Iris pigment epithelial cell (primary cell): ENCODE measurements at places on chromosomes 2 and 18.

GRCh38 chr2:209382775-209383174, 41.1 kb upstream of the MAP2 start:
- DNase-seq = no peak

GRCh38 chr2:199433204-199433832, 24.4 kb downstream of the SATB2 start:
- no peak for DNase-seq

DNA sequence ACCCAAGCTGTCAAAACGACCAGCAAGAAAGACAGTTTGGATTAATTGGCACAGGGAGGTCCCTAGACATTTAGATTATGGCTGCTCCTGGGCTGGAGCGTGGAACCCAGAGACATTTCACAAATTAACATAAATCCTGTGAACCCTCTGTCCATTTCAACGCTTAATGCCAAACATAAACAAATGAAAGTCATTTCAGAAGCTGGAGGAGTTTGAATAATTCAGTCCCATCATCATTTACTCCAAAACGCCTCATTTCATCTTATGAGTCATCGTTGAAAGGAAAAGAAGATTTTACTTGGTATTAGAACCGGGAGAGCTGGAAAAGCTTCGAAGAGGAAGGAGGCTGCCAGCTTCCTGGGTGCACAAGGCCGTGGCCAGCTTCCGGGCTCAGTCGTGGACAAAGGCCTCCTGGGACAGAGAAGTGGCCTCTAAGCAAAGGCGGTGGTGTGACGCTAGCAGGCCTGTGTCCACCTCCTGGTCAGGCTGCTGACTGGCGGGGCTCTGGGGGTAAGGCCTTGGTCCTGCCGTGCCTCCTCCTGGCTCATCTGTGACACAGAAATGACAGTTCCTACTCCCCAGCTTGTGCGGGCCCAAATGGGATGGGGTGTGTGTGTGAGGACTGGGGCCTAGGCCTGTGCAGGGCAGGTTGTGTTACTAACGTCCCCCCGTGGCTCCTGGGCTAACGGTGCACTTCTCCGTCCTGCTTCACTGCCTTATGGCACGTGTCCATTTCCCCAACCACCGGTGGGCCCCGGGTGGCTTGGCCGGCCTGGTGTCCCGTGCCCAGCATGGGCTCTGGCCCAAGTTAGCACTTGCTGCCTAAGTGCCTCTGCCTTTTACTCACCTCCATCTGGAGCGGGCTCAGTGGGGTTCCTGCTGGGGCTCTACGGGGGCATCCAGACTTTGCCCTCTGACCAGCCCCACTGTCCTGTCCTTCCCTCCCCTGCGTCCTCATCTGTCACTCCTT, 71.6 kb downstream of the RRM2 start:
- peak; percentile 38 for DNase-seq

- DNase-seq = no peak
Observed at GRCh38 chr2:215826376-215826775, 187.0 kb downstream of the MREG start.

- DNase-seq = peak; percentile 3
Observed at GRCh38 chr2:3960106-3960505, 256.7 kb downstream of the DCDC2C start.

DNA sequence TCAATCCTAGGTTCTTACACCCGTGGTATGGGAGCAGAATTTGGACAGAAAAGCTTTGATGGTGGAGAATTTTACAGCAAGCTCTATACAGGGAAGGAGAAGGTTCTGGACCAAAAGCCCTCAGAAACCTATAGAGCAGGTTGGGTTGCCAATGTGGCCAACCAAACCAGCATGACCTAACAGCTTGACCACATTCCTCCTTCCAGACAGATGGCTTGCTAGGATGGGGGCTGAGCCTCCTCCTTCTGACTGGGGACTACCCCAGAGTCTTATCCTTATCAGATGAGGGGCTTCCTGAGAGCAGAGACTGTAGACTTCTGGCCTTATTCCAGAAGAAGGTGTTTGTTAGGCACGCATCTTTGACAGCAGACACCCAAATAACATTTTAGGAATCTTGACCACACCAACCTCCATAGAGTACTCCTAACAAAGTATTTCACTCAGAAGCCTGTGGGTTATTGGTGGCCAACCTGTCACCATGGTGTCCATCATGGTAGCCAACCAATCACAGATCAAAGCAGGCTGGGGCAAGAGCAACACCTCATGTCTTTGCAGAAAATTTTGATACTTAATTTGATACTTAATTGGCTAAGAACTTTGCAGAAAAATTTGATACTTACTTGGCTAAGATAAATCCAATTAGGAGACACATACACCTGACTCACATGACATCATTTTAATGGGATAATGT, 34.8 kb upstream of the EPAS1 start:
- DNase-seq = no peak

GRCh38 chr2:240637901-240638345, 12.6 kb downstream of the GPR35 start:
- no peak for DNase-seq

DNA sequence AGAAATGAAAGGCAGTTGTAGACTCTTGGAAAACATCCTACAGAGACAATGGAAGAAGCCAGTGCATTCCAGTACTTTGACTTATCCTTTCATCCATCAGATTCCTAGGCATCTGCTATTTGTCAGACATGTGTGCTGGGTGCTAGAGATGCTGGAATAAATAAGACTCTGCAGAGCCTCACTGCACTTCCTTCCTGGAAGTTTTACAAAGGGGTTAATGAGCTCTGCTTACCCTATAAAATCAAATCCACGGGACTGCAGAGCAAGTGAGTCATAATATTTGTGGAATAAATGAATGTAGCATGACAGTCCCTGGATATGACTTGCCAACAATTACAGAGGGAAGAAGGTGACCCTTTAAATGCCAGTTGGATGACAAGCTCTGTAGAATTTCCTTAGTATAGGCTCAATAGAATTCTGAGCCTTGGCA, 52.7 kb upstream of the NPAS2 start:
- DNase-seq = no peak

DNA sequence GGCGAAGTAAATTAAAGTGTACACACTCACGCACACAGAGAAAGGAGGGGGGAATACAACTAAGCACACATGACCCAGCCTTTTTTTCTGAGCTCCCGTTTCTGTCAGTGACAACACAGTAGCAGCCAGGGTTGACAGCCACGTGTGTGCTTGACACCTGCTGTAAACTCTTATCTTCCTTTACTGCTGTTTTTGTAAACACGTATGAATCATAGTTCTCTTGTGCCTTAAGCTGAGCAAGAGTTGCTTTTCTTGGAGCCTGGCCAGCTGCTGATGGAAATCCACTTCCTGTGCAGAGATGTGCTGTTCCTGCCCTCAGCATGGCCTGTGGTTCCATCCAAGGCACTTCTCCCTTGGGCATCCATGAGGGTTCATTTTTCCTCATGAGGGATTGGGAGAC, 561.9 kb downstream of the GALR1 start:
- DNase-seq = peak; percentile 38

DNA sequence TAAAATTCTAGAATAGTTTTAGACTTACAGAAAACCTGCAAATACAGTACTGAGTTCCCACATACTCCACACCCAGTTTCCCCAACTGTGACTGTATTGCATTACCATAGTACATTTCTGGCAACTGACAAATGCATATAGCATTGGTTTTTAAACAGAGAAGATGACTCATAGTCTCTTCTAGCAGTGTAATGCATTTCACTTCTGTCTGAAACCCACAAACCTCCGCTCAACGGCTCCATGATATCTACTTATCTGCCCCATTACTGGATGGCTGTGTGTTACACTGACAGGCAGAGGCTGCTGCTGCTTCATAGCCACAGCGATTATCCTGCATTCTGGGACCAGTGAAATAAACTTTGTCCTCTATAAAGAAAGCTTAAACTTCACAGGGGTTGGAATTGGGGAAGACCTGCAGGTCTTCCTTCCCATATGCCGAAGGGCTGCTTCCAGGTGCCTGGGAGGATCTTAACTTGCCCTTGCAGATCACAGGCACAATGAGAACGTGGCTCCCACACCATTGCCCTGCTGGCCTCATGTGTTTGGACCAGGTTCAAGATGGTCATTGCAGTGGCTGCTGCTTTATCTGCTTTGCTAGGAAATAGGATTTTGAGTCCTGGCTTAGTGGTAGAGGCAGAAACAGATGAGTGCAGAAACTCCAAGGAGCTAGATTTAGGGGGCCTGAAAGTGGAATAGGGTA, 742.6 kb upstream of the HS6ST1 start:
- peak; percentile 14 for DNase-seq

DNA sequence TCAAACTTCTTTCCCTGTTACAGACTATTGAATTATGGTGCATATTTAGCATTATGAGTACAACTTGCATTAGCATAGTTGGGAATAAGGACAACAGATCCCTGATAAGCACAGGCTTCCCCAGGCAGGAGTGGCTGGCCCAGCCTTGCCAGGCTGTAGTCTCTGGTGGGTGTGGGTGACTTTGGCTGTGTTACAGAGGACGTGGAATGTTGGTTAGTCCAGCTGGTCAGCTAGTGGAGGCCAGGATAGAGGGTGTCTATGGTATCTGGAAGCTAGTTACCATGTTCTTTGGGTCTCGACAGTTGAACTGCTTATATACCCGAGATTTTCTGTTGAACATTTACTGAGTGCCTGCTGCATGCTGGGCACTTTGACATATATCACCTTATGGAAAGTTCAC, 4.7 kb downstream of the SH3RF3 start:
- DNase-seq = no peak

- DNase-seq = no peak
Observed at GRCh38 chr2:147174824-147175254, 670.0 kb upstream of the ACVR2A start.

GRCh38 chr2:191740759-191741158, 62.8 kb downstream of the NABP1 start:
- no peak for DNase-seq

DNA sequence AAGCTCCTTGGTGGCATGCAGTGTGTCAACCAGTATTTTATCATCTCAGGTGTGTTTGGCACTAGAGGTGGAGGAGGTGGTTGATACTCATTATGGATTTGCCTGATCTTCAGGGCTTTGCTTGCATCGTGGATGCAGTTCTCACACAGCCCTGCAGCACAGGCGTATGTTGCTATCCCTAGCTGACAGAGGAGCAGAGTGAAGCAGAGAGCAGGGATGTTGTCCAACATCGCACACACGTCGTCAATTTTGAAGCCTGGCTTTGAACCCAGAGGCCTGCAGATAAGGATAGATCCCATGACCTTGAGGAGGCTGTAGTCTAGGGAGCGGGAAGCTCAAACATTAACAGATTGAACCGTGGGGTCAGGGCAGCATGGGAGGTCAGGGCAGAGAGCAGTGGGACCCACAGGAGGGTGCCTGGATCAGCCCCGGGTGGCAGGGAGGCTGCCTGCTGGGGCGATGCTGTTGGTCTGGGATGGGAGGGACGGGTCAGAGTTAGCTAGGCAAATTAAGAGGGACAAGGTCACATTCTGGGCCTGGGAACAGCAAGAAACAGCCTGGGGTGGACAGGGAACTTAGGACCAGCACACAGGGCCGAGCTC, 4.2 kb downstream of the RNF144A start:
- DNase-seq = no peak

DNA sequence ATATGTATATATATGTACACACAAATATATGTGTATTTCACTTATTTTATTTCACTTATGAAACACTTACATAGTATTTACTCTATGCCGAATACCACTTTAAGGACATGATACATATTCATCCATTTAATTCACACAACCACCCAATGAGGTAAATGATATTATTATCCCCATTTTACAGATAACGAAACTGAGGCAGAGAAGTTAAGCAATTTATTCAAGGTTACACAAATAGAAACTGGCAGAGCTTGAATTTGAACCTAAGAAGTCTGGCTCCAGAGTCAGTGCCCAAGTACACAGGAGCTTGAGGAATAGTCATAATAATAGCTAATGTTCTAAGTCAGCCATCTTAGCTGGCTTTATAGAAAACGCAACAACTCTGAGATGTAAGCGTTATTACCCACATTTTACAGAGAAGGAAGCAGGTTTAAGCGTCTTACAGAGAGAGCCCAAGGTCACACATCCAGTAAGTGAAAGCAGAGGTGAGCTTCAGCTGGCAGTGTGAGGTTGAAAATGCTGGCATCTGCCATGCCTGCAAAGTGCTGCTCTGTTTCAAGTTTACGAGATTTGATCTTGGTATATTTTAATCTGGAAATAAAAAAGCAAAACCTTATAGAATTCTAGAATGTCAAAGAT, 326.9 kb downstream of the LPIN1 start:
- DNase-seq = no peak

GRCh38 chr18:79867666-79868065, 69.9 kb downstream of the KCNG2 start:
- no peak for DNase-seq

DNA sequence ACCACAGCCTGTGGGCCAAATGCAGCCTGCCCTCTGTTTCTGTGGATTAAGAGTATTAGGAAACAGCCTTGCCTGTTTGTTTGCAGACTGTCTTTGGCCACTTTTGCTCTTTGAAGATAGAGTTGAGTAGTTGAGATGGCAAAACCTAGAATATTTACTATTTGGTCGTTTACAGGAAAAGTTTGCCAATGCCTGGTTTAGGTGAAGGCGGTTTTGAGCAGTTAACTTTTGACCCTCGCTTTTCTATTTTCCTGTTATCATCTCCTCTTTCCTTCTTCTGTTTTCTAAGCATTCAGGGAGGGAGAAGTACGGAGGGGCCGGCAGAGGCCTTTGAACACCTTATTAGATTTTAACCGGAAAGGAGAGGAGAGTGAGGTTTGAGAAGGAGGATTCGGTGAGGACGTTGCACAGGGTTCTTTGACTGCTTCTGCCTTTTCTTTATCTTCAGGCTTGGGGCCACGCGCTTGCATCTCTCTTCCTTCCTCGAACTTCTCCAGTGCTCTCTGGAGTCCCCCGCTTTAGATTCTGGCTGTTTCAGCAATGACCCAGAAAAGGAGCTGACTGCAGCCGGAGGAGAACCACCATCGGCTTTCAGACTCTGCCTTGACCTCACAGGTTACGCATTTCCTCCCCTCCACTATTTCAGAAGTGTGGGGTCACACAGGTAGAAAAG, 39.2 kb downstream of the IL1R2 start:
- DNase-seq = peak; percentile 66

GRCh38 chr2:29373870-29374269, 258.7 kb downstream of the CLIP4 start:
- no peak for DNase-seq

- no peak for DNase-seq
Observed at GRCh38 chr18:52816121-52816520, 476.1 kb downstream of the DCC start.

- DNase-seq = peak; percentile 54
Observed at GRCh38 chr2:237511433-237511832, 24.4 kb downstream of the MLPH start.

GRCh38 chr2:67828066-67828465, 234.7 kb downstream of the C1D start:
- DNase-seq = no peak
